ENCODE measurements at places on chromosomes 3 and 15.

GRCh38 chr3:68271145-68271544 lies 616.7 kb upstream of the SUCLG2 start:
- no peak for DNase-seq

GRCh38 chr15:74239051-74239705 lies 3.1 kb downstream of the CCDC33 start:
- DNase-seq: no peak

DNA sequence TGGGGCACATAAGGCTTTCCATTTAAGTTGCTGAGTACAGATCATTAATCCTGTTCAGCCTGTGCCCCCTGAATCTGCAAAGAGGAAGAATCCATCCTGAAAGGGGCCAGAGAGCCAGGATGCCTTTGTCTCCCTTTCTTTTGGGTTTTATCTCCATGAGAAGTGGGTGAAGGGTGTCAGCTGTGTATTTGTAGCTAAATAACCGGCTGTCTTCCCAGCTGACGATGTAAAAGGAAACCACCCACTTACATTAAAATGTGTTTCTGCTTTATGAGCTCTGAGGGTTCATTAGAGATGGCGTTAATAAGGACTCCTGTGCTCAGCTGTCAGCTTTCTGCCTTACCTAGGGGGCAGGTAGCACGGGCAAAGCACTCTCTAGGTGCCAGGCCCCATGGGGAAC lies 83.4 kb downstream of the SLCO3A1 start:
- no peak for DNase-seq

DNA sequence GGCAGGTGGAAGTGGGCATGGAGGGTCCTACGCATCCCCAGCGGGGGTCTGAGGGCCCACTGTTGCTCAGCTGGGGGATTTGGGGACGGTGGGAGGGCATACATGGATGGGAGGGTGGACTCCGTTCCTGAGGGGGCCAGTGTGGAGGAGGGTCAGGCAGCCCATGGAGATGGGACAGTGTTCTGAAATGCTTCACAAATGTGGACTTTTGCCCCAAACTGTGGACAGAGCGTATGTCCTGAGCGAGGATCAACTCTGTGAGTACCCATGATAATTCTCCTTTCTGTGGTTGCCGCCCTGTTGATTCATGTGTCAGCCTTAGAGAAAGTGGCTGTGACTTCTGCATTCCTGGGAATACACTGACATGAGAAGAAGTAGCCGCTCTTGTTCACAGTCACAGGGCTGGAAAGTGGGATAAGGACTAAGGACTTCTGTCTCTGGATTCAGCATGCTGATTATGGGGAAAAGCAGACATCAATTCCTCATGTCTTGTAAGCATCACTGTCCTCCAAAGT lies 33.4 kb downstream of the SMAD3 start:
- DNase-seq: no peak

DNA sequence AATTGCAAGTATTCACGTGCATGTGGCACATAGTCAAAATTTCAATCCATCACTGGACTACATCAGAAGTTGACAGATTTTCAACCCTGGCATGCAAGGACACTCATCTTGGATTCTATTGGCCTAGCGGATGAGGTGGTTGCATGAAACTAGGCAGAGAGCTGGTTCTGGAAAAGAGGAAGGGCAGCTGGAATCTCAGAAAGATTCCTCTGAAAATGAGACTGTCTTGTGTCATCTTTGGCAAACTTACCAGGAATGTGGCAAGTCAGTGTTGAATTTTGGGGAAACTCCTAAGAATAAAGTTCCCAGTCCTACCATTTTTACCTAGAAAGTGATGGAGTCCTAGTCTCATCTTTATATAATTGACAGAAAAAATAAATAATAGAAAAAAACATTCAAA lies 384.3 kb upstream of the NR2F2 start:
- no peak for DNase-seq

GRCh38 chr3:190258634-190259033 lies 63.6 kb downstream of the CLDN1 start:
- no peak for DNase-seq

DNA sequence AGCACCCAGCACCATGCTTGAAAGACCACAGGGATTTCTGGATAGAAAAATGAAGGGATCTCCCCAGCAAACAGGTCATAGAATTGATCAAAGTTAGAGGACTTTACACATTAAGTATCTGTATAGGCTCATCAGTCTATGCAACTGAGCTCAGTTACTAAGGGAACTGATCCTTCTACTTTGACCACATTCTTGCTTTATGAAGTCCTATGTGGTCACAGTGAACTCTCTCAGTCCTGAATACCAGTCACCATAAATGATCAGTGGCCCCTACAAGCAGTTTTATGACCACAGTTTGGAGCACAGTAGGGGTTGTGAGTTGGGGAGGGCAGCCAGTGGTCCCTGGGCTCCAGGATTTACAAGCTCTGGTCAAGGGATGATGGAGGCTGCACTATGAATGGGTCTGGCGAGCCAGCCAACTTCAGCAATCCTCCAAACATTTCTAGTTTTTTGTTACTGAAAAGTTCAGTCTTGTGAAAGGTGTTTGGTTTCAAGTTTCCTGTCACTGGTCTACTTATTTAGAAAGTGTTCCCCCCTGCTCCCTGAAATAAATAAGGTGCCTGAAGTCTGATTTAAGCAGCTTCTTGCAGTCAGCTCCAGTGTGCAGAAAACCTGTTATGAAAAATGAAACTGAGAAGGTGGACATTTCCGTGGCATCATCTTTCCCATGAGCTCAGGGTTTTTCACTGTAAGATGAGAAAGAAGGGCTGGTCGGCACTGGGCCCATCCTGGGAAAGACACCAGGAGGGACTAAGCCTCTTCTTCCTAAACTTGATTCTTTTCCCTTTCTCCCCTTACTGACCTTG lies 75.5 kb downstream of the DAPK2 start:
- no peak for DNase-seq

DNA sequence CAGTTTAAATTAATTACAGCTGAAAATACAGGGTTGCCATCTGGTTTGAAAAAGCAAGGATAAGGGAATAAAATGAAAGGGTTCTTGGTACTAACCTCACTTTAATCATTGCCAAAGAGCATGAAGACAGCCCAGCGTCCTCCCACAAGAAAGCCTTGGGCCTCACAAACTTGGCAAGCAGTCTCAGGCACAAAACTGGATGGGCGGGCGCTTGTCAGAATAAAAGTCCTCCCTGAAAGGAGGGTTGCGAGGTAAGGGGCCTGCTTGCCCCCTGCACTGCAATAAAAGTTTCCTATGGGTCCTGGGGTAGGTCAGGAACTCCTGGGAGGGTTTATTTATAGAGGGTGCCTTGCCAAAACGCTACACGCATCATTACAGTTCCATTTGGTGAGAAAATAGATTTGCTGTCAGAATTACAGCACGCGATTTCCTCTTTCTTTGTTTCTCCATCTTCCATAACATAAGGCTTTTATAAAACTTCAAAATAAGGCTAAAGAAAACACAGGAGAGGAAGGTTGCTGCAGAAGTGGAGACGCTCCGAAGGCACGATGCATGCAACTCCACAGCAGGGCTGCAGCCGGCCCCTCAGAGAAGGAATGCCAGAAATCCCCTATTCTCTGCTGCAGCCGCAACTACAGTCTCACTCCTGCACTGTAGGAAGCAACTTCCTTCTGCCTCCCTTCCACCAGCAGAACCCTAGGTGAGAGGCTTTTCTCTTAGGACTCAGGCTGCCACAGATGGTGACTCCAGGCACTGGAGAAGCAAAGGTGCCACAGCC lies 61.3 kb downstream of the VGLL4 start:
- no peak for DNase-seq

- no peak for DNase-seq
Measured at GRCh38 chr3:41581700-41582099, 380.2 kb downstream of the ULK4 start.

GRCh38 chr3:50503504-50504342 lies at the start of gene CACNA2D2:
Gene CACNA2D2, minus strand, starts transcription at chr3:50503634. Its CDS starts 211 bp downstream, at chr3:50503423.
- DNase-seq: peak; percentile 47

DNA sequence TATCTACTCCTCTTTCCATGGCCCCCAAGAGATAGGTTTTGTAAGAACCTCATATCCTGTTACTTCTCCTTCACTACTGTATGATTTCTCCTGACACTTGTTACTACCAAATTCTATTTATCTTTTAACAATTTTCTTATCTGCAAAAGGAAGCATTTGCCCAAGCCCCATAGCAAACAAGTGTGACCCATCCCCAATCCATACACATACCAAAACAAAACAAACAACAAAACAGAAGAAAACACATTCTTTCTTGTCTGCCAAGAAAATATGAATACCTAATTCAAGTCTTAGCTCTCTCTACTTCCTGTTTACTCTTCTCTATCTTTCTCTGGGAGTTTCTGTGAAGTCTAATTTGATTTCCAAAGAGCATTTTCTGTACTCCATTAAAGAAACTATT lies 39.0 kb upstream of the AADAC start:
- no peak for DNase-seq

DNA sequence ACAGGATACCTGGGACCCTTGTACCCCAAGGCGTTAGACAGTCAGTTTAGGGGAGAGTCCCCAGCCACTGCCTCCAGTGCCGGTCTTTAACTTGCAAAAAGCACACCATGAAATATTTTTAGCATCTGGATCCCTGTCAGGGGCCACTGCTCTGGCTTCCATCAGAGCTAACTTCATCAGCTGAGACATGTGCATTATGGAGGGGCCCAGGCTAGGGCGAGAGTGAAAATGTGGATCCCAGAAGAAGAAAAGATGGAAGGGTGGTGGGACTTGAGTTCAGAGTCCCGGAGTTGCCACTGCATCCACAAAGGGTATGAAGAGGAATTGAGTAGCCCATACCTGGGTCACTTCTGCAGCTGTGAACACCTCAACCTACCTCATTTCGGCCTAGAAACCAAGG lies 23.5 kb upstream of the SPATA12 start:
- DNase-seq: no peak

GRCh38 chr15:94231723-94232468 lies 535 bp downstream of the MCTP2 start:
- DNase-seq: no peak

DNA sequence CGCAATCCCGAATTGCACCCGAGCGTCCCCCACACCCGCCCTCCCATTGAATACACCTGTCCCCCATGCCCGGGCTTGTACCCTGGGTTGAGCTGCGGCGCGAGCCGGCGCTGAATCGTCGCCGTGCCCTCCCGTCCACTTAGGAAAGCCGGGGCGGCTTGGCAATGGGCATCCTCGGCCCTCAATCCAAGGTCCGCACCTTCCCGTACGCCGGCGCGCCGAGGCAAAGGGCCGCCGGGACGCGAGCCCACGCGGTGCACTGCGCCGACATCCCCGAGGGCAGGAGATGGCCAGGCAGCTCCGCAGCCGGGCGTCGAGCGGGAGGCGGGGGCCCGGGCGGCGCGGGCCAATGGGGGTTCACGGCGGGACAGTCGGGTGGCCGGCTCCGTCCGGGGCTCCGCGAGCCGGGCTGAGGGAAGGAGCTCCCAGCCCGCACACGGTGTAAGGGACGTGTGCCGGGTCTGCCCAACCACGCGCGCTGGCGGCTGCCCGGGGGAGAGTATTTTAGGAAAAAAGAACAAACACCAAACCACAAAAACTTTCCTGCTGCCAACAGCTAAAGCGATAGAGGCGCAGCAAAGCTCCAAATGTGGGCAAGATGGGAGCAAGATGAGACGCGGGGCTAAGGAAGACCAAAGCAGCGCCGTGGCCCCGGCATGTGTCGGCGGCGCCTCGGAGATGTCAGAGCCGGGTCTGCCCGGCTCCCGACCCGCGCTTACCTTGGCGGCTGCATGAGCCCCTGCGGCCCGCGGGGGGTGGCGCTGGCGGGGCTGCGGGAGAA lies 621 bp downstream of the RGMA start:
- no peak for DNase-seq

DNA sequence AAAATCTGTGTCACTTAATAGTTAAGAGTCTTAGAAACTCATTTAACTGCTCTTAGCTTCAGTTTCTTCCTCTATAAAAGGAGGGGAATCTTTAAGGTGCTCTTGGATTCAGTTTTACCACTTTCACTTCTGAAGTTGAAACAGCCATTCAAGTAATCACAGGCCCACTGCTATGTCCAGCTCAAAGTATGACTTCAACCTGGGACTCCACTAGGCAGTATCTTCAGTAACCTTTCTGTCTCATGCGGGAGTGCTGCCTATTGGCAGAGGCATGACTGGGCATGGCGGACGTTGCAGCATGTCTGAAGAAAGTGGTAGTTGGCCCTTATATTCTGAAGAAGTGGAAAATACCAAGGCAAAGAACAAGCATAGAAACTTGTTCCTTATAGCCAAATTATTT lies 92.3 kb downstream of the DHX30 start:
- DNase-seq: no peak

DNA sequence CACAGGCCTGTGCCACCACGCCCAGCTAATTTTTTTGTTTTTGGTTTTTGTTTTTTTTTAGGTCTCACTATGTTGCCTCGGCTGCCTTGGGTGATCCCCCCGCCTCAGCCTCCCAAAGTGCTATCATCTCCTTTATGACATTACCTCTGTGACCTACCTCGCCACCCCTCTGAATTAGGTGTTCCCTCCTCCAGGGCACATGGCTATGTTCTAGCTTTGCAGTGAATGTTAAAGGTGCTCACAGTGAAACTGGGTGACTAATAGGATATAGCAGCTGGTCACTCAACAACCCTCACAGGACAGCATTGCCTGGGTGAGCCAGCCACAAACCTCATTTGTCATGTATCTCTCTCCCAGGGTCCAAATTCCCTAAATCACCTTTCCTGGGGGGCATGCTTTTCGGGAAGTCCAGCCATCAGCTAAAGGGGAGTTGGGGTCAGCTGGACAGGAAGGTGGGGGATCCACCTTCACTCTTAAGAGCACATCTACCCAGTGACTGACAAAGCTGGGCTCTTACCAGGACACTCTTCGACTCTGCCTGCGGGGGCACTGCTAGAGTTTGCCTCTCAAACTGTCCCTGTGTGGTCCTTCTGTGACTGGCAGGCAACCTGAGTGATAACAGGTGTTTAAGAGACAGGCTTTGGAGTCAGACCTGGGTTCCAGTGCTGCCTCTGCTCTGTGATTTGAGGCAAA lies 1.6 kb upstream of the TTLL3 start:
- no peak for DNase-seq
